Renal cortical epithelial cell (primary cell): ENCODE measurements at places on chromosomes 1 and 21. TPM values are rescaled to one million over a fixed set of nuclear protein-coding genes. Genes with fewer than 3 reads are reported as not detected.

Gene TDRKH
- total RNA-seq = 9.7 and 10.9 TPM in 2 replicates

Gene RXFP4
- total RNA-seq = not detected in 2 replicates

Gene IGSF3
- 47.9 and 84.4 TPM in 2 replicates for total RNA-seq

Gene FAM72C
- total RNA-seq = 0.15 and 1.6 TPM in 2 replicates

Gene LRRIQ3
- total RNA-seq = 0.17 and 2.5 TPM in 2 replicates

Gene LAMB3
- 108 and 433 TPM in 2 replicates for total RNA-seq

Gene TDRD10
- total RNA-seq = 0.10 TPM in 1 of 2 replicates, not detected in the other

Gene HCN3
- 1.0 and 1.7 TPM in 2 replicates for total RNA-seq

Gene SUSD4
- total RNA-seq = 3.5 and 33.0 TPM in 2 replicates

Gene OR2W3
- 0.15 TPM in 1 of 2 replicates, not detected in the other for total RNA-seq

Gene FLG
- total RNA-seq = 1.7 and 10.9 TPM in 2 replicates

Gene CNR2
- not detected in 2 replicates for total RNA-seq

Gene COG2
- total RNA-seq = 25.9 and 39.4 TPM in 2 replicates

Gene PIK3C2B
- 1.9 and 9.7 TPM in 2 replicates for total RNA-seq

DNA sequence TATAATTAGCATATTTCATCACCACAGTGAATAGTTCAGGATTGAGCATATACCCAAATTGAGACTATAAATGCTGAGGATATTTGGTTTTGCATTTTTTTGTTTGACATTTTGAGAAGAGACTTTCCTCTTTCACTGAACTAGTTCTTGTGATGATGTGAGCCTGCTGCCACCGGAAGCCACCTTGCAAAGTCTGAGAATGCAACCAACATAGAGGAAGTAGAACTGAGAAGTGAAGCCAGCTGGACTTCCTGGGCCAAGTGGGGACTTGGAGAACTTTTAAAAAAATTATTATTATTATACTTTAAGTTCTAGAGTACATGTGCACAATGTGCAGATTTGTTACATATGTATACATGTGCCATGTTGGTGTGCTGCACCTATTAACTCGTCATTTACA is 102.3 kb downstream of the RPE65 start:
- DNase-seq = no peak

DNA sequence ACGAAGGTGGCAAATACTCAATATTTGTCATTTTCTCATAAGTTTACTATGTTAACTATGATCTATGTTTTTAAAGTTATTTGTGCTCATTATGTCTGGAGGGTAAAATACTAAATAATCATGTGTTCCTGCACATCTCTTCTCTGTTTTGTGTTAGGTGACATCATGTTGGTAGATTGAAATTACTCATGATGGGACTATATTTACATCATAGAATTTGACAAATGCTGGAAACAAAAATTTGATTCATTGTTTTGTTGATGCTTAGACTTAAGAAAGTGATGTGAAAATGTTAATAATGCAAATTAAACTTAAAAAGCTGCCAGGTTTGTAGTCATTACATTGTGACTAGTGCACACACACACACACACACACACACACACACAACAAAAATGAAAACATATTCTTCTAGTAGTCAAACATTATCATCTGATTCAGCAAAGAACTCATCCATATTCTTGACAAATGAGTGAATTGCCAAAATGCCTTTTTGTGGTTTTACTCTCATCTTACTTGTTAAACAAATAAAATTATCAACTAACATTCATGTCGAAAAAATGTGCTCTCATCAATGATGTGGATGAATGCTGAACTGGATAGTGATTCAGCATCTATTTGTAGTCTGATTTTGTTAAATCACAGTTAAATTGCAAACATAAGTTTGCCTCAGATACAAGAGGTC is 870.7 kb downstream of the BRINP3 start:
- peak; percentile 97 for DNase-seq

DNA sequence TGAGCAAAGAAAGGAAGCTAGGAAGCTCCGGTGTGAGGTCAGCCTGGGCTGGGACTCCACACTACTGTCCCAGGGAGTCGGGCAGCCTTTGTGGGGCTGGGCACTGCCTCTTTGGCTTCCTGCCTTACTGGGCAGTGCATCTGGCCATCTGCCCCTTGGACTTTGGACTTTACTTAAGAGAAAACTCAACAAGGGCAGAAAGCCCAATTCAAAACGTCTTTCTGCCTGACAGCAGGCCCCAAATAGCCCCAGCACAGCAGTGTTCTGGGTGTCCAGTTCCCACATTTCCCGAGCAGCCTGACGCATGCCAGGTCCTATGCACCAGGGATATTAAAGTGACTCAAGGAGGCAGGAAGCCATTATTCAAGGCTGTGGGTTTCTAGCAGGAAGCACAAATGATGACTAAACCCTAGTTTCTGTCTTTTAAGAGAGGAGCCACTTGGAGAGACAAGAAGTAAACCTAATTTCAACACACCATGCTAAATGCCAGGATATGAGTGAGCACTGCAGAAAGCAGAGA is 37.9 kb upstream of the EDEM3 start:
- DNase-seq = peak; percentile 98

GRCh38 chr1:116855191-116855619 is 54.5 kb upstream of the PTGFRN start:
- no peak for DNase-seq

DNA sequence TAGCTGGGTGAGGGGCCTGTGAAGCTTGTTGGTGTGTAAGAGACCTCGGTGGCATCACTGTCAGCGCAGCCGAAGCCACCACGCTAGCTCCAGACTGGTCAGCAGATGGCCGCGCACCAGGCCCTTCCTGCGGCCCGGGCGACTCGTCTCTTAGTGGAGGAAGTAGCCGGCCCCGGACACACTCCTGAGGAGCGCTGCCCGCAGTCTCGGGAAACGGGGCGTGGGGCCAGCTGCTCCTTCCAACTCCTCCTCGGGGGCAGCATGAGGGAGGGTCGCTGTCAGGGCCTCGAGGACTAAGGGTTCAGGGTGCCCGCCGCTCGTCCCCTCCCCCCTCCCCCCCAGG is 20.4 kb downstream of the H3-3A start:
- DNase-seq = no peak

DNA sequence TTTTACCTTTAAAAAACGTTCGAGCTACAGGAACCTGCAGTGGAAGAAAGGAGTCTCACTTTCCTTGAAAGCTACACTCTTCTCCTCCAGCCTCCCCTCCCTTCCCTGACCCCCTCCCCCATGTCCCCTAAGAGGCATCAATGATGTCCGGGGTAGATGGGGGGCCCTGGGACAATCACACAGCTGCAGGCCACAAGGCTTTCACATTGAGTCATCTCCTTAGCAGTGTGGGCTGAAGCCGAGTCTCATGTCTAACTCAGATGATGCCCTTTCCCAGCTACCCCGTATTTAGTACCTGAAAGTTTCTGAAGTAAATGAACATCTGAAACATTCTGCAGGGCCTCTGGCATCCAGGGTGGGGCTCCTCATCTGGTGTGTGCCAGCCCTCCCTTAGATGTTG is 6.3 kb upstream of the GPR25 start:
- DNase-seq = peak; percentile 28

DNA sequence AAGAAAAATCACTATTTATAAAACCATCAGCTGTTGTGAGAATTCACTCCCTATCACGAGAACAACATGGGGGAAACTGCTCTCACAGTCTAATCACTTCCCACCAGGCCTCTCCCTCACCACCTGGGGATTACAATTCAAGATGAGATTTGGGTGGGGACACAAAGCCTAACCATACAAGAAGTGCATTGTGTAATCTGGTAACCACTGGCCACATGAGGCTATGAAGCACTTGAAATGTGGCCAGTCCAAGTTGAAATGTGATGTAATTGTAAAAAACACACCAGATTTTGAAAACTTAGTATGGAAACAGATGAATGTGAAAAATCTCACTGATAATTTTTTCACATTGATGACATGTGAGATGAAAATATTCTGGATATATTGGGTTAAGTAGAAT is 293.8 kb downstream of the TTLL7 start:
- peak; percentile 7 for DNase-seq

DNA sequence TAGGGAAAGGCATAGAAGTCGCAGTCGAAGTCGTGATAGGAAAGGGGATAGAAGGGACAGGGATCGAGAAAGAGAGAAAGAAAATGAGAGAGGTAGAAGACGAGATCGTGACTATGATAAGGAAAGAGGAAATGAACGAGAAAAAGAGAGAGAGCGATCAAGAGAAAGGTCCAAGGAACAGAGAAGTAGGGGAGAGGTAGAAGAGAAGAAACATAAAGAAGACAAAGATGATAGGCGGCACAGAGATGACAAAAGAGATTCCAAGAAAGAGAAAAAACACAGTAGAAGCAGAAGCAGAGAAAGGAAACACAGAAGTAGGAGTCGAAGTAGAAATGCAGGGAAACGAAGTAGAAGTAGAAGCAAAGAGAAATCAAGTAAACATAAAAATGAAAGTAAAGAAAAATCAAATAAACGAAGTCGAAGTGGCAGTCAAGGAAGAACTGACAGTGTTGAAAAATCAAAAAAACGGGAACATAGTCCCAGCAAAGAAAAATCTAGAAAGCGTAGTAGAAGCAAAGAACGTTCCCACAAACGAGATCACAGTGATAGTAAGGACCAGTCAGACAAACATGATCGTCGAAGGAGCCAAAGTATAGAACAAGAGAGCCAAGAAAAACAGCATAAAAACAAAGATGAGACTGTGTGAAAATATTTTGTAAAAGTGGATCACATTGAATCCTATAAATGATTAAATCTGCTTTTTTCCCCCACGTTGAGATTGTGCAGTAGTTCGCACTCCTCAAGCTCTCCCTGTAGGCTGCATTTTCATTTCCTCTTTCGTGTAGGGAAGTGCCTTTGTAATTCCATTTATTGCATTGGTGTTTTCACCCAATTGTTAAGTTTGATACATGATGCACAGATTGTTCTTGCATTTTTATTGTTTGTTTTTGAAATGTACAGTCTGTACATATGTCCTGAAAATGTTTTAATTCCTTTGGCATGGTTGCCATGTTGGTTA is 7.5 kb downstream of the PRPF38B start:
- DNase-seq = no peak

- DNase-seq = no peak
Observed at GRCh38 chr1:64492424-64492823, 22.5 kb downstream of the CACHD1 start.

- no peak for DNase-seq
Observed at GRCh38 chr1:221888801-221889200, 146.9 kb upstream of the DUSP10 start.

GRCh38 chr1:71733121-71733520 is 549.2 kb downstream of the NEGR1 start:
- DNase-seq = no peak

GRCh38 chr21:9008636-9009035 is 1512.7 kb upstream of the TPTE start:
- no peak for DNase-seq

DNA sequence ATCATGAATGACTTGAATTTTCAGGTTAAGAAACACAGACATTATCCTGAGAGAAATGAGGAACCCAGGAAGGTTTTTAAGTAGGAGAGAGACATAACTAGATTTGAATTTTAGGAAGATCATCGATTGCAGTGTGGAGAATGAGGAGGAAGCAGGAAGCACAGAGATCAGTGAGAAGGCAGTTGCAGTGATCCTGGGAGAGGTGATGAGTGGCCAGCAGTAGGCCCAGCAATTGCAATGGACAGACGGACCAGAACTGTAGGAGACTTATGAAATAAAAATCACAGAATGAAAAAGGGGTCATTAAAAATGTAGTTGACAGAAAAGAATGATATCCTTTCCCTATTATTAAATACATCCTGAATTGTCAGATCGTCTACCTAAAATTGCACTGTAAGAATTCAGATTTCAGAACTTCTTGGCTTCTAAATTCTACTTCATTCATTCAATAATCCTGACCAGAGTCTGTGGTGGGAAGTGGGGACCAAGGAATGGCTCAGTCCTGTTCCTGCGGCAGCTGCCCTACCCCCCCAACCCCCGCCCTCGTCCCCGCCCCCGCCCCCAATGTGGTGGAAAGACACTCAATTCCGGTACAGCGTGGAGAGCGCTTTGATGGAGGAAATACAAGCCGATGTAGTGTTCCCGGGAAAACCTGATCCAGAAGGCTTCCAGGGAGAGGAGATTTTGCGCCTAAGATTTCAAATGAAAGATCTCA is 35.1 kb downstream of the SLC2A1 start:
- no peak for DNase-seq

- DNase-seq = peak; percentile 64
Observed at GRCh38 chr1:156571919-156572662, at the start of gene IQGAP3. Gene IQGAP3 (minus strand): TSS chr1:156572565. CDS start chr1:156572529, 36 bp downstream.

GRCh38 chr1:157279138-157279801 is 141.1 kb upstream of the ETV3 start:
- no peak for DNase-seq

GRCh38 chr21:29748391-29749167 is 191.2 kb downstream of the GRIK1 start:
- DNase-seq = no peak

DNA sequence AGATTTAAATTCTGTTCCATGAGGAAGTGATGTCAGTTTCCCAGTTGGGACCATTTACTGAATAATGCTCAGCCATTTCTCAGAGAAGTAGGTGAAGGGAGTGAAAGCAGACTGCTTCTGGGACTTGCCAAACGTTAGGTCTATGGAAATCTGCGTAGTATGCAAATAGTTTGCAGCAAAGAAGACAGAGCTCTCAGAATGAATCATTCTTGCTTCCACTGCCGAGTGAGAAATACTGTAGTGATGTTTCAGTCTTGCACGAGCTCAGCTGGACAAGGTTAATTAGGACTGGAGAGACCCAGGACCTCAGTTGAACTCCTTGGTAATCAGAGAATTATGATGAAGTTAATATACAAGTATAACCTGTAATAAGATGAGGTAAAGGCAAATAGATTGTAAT is 317.7 kb upstream of the DAB1 start:
- no peak for DNase-seq

GRCh38 chr1:221897321-221897721 is 155.4 kb upstream of the DUSP10 start:
- DNase-seq = no peak

DNA sequence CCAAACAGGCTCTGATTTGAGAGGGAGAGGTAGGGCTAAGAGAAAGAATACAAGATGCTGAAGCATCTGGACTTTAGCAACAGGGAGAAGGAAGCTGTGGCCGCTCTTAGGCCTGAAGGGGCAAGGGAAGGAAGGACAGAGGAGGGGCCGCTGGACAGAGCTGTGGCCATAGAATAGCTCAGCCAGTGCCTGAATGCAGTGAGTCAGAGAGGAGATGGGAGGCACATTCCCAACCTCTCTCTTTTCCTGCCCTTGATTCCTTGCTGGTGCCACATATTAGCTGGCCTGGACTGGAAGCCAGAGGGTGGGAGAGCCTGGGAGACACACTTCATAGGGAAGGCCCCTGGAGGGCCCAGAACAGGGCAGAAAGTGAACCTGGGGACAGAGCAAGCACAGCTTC is 83.4 kb upstream of the POU3F1 start:
- DNase-seq = no peak

GRCh38 chr1:85608851-85609250 is 28.3 kb downstream of the CCN1 start:
- DNase-seq = peak; percentile 75

DNA sequence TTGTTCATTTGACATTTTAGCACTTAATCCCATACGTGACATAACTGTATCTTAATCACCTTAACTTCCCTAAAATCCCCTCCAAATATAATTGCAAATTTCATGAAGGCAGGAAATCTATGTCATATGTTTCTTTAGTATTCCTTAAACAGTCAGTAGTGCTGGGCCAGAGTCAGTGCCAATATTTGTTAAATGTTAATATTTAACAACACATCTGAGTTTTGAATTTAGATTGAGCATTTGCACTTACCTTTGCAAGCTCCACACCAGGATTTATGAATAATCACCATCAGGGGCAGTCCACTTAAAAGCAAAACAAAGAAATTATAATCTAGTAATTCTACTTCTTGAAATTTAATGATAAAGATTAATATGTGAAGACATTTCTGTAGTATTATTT is 5.3 kb downstream of the KTI12 start:
- peak; percentile 6 for DNase-seq
